Thymus (tissue), 14 donors: ENCODE measurements at places on chromosomes 5 and 9. TPM values are rescaled to one million over a fixed set of nuclear protein-coding genes. Genes with fewer than 3 reads are reported as not detected.

DNA sequence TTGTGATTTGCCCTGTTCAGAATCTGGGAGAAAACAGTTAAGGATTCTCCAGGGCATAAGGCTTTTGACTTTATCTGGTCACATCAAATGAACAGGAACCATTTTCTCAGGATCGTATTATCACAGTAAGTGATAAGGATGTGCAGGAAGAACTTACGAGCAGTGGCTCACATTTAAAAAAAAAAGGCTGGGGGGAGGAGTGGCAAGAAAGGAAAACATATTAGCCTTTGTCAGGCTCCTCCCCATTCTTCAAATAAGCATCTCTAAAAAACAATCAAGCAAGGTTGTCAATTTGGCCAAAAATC, 234.3 kb upstream of the TMEM161B start:
- peak overlapping the region; percentile 54 for H3K4me3 ChIP-seq
- peaks cover 3% of the 10 kb centered on the region for H3K4me1 ChIP-seq
- H3K36me3 ChIP-seq, result no peaks in the 10 kb centered on the region
- no peak overlapping the region for H3K27ac ChIP-seq
- H3K27me3 ChIP-seq, result no peaks in the 10 kb centered on the region

DNA sequence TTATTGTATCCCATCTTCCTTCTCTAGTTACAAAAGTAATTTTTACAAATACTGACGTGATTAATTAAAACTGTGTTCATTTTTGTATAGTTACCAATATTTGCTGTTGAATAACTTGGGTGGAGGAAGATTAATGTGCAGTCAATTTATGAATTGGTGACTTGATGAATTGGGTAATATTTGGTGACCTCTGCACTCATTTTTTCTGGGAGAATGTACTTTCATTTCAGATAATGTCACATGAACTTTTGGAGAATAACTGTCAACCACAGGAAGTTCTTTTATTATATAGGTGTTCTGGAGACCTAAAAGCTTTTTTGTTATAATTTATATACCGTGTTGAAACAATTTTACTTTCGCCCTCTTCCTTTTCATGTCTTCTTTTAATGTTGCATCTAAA, 26.4 kb upstream of the FKTN start:
- H3K27me3 ChIP-seq, result no peaks in the 10 kb centered on the region
- H3K27ac ChIP-seq, result no peak overlapping the region
- no peaks in the 10 kb centered on the region for H3K4me1 ChIP-seq
- no peak overlapping the region for H3K4me3 ChIP-seq
- DNase-seq, result peak; percentile 5

- DNase-seq, result no peak
- peaks cover 11% of the 10 kb centered on the region for H3K27me3 ChIP-seq
- H3K27ac ChIP-seq, result no peak overlapping the region
Measured at GRCh38 chr9:71762900-71763653, 5.2 kb downstream of the CEMIP2 start.

- no peak overlapping the region for H3K4me3 ChIP-seq
- H3K27ac ChIP-seq, result no peak overlapping the region
- no peaks in the 10 kb centered on the region for H3K36me3 ChIP-seq
- no peaks in the 10 kb centered on the region for H3K4me1 ChIP-seq
- no peak for DNase-seq
Measured at GRCh38 chr5:166594567-166594966, 1696.9 kb upstream of the WWC1 start.

GRCh38 chr5:135851186-135851914, 16.9 kb downstream of the SLC25A48 start:
- H3K4me1 ChIP-seq, result no peaks in the 10 kb centered on the region
- no peak for DNase-seq
- H3K27me3 ChIP-seq, result no peaks in the 10 kb centered on the region
- H3K36me3 ChIP-seq, result no peaks in the 10 kb centered on the region
- no peak overlapping the region for H3K4me3 ChIP-seq

GRCh38 chr9:7862170-7862569, 62.6 kb upstream of the DMAC1 start:
- no peaks in the 10 kb centered on the region for H3K36me3 ChIP-seq
- H3K4me3 ChIP-seq, result no peak overlapping the region
- no peaks in the 10 kb centered on the region for H3K27me3 ChIP-seq
- H3K27ac ChIP-seq, result no peak overlapping the region

GRCh38 chr9:112861155-112861554, 29.5 kb downstream of the SLC46A2 start:
- H3K27ac ChIP-seq, result no peak overlapping the region
- H3K4me1 ChIP-seq, result peaks cover 35% of the 10 kb centered on the region
- no peak overlapping the region for H3K4me3 ChIP-seq
- no peak for DNase-seq
- peaks cover 2% of the 10 kb centered on the region for H3K36me3 ChIP-seq

GRCh38 chr5:139949710-139950109, 93.4 kb downstream of the NRG2 start:
- H3K36me3 ChIP-seq, result no peaks in the 10 kb centered on the region
- H3K27me3 ChIP-seq, result no peaks in the 10 kb centered on the region
- no peak overlapping the region for H3K4me3 ChIP-seq
- no peaks in the 10 kb centered on the region for H3K4me1 ChIP-seq
- H3K27ac ChIP-seq, result no peak overlapping the region

- no peaks in the 10 kb centered on the region for H3K27me3 ChIP-seq
- H3K4me3 ChIP-seq, result no peak overlapping the region
- H3K36me3 ChIP-seq, result no peaks in the 10 kb centered on the region
- no peak overlapping the region for H3K27ac ChIP-seq
Measured at GRCh38 chr5:33235824-33236223, 204.9 kb upstream of the TARS1 start.

GRCh38 chr9:126945682-126946081, 31.1 kb downstream of the RALGPS1 start:
- H3K27ac ChIP-seq, result no peak overlapping the region
- no peaks in the 10 kb centered on the region for H3K27me3 ChIP-seq
- H3K4me1 ChIP-seq, result peaks cover 6% of the 10 kb centered on the region
- DNase-seq, result no peak
- H3K36me3 ChIP-seq, result no peaks in the 10 kb centered on the region
- H3K4me3 ChIP-seq, result no peak overlapping the region

DNA sequence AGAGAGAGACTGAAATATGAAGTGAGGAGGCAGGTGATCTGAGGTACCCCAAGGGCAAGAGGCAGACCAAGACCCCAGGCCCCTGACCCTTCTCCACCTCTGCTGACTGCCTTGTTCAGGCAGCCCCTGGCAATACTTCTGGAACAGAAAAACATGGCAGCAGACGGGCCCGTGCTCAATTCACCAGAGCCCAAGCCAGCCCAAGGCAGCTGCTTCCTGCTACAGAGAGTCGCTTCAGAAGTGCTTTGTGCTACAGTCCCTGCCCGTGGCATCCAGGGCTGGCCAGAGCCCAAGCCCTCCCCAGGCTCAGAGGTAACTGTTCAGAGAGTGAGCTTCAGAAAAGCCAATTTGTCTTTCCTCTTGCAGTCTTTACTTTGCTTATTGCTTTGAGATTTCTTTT, 151.4 kb upstream of the FSTL4 start:
- no peak overlapping the region for H3K27ac ChIP-seq
- H3K4me3 ChIP-seq, result no peak overlapping the region
- H3K36me3 ChIP-seq, result no peaks in the 10 kb centered on the region
- no peak for DNase-seq
- no peaks in the 10 kb centered on the region for H3K4me1 ChIP-seq

GRCh38 chr9:17064558-17064957, 70.3 kb upstream of the CNTLN start:
- no peaks in the 10 kb centered on the region for H3K36me3 ChIP-seq
- H3K27ac ChIP-seq, result no peak overlapping the region
- DNase-seq, result no peak
- H3K4me1 ChIP-seq, result no peaks in the 10 kb centered on the region
- H3K27me3 ChIP-seq, result no peaks in the 10 kb centered on the region

DNA sequence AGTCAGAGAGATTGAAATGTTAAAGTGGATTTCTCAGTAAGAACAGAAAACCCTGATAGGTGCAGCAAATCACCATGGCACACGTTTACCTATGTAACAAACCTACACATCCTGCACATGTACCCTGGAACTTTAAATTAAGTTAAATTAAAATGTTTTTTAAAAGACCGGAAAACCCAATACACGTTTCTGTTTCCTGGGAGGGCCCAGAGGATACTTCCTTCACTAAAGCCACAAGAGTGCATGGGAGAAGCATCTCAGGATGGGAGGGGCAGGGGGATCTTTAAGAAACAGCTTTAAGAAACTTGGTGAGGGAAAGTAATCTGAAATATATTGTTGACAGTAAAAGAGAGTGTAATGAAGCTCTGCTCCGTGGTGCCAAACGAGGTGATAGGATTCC, 164.7 kb upstream of the PTGER4 start:
- H3K4me1 ChIP-seq, result peaks cover 9% of the 10 kb centered on the region
- no peak overlapping the region for H3K27ac ChIP-seq
- DNase-seq, result no peak
- no peaks in the 10 kb centered on the region for H3K36me3 ChIP-seq
- no peaks in the 10 kb centered on the region for H3K27me3 ChIP-seq

- peak overlapping the region; percentile 55 for H3K4me3 ChIP-seq
- peaks cover 7% of the 10 kb centered on the region for H3K4me1 ChIP-seq
- no peak for DNase-seq
- peaks cover 28% of the 10 kb centered on the region for H3K27me3 ChIP-seq
- peak overlapping the region; percentile 21 for H3K27ac ChIP-seq
Measured at GRCh38 chr9:121299467-121300282, 31.7 kb downstream of the GSN start.

- no peak overlapping the region for H3K4me3 ChIP-seq
- no peaks in the 10 kb centered on the region for H3K4me1 ChIP-seq
- H3K36me3 ChIP-seq, result no peaks in the 10 kb centered on the region
- no peaks in the 10 kb centered on the region for H3K27me3 ChIP-seq
- no peak overlapping the region for H3K27ac ChIP-seq
Measured at GRCh38 chr9:34426347-34427074, 31.9 kb downstream of the FAM219A start.

Gene PAPPA
- 0.34 TPM for polyA plus RNA-seq

Gene RORB
- 0.30 TPM for polyA plus RNA-seq

Gene PCDHB5
- polyA plus RNA-seq, result 1.0 TPM

Gene HACD4
- polyA plus RNA-seq, result 5.2 TPM

Gene TMEM215
- polyA plus RNA-seq, result 0.02 TPM
